ENCODE measurements at places on chromosomes 7 and 10. TPM values are rescaled to one million over a fixed set of nuclear protein-coding genes. Genes with fewer than 3 reads are reported as not detected.

The RSPH10B gene
- total RNA-seq: 0.59 TPM

The ERVW-1 gene
- not detected for total RNA-seq

The SAMD9 gene
- total RNA-seq: 9.3 TPM

The HHEX gene
- 0.46 TPM for total RNA-seq

The HOXA7 gene
- total RNA-seq: not detected

The GARIN1A gene
- 0.48 TPM for total RNA-seq

The DHTKD1 gene
- 21.1 TPM for total RNA-seq

The HTR7 gene
- total RNA-seq: not detected

The TDRD1 gene
- total RNA-seq: 0.11 TPM

The AGR3 gene
- total RNA-seq: not detected

The FXYD4 gene
- total RNA-seq: not detected

The OR2A1 gene
- not detected for total RNA-seq

The CYP26C1 gene
- total RNA-seq: not detected

The CC2D2B gene
- 0.75 TPM for total RNA-seq

The PRKCQ gene
- 40.8 TPM for total RNA-seq

The MEOX2 gene
- total RNA-seq: not detected

The CDK1 gene
- 89.1 TPM for total RNA-seq

The HOXA13 gene
- not detected for total RNA-seq

The UPK3BL2 gene
- 18.1 TPM for total RNA-seq

The SLC13A1 gene
- not detected for total RNA-seq

The LRGUK gene
- 0.11 TPM for total RNA-seq

The TMEM184A gene
- 0.23 TPM for total RNA-seq

The PIP gene
- not detected for total RNA-seq

The LIPF gene
- not detected for total RNA-seq

The ANKRD22 gene
- total RNA-seq: not detected

The NPFFR1 gene
- not detected for total RNA-seq

All from activated T-helper 2 cell treated with anti-CD3 and anti-CD28 coated beads, Interferon-gamma antibody, Interleukin-2, Interleukin-4, amounts not matched to agents 10 μg/mL and 5 μg/mL and 100 μg/mL, durations not matched to agents 14 hours and 24 hours and 36 hours (primary cell).